ENCODE measurements at places on chromosomes 3 and 15. TPM values are rescaled to one million over a fixed set of nuclear protein-coding genes. Genes with fewer than 3 reads are reported as not detected.

DNAH12 gene
- 0.14 TPM for total RNA-seq

LIPH gene
- not detected for total RNA-seq

NLGN1 gene
- total RNA-seq: not detected

HRG gene
- not detected for total RNA-seq

LIPC gene
- total RNA-seq: not detected

ZNF660 gene
- total RNA-seq: 0.10 TPM

ARGFX gene
- not detected for total RNA-seq

EDC3 gene
- total RNA-seq: 39.9 TPM

ARL8B gene
- 55.4 TPM for total RNA-seq

ATP10A gene
- total RNA-seq: 17.2 TPM

KPNA4 gene
- 48.4 TPM for total RNA-seq

Data from activated CD4-positive, alpha-beta memory T cell treated with anti-CD3 and anti-CD28 coated beads for 36 hours (primary cell).